ENCODE measurements at places on chromosomes 11 and 22.

DNA sequence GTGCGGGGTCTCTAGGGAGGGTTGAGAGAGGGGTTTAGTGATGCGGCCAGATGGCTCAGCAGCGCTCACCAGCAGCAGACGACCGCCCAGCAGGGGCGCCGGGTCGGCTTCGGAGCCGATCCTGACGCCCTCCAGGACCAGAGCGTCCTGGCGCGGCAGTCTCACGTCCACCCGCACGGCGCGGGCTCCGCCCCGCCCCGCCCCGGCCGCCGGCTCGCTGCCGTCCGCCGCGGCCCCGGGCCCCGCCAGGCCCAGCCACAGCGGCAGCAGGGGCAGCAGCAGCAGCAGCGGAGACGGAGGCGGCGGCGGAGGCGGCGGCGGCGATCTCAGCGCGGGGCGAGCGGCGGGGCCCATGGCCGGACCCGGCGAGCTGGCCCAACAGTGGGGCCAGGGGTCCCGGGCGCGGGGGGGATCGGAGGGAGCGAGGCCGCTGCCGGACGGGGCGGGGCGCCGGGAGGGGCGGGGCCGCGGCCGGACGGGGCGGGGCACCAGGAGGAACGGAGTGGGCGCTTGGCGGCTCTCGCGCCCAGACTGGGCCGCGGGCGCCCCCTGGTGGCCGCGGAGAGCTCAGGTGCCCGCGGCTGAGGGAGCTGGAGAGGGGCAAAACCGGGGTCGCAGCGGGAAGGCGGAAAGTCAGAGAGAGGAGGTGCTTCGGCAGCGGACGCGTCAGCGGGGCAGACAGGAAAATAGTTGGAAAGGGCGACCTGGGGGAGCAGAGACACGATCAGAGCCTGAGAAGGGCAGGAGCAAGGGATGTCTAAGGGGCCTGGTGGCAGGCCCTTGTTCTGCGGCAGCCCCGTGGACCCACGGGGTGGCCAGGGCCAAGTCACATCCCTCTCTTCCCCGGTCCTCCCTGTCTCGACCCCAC is at the start of gene RNF215:
RNF215 (minus strand) TSS at position 452 of the 868 bp plus-strand sequence; CDS start at position 354, 98 bp downstream.
- peak; percentile 62 for DNase-seq

GRCh38 chr11:121427400-121427744 is 24.7 kb upstream of the SORL1 start:
- no peak for DNase-seq

DNA sequence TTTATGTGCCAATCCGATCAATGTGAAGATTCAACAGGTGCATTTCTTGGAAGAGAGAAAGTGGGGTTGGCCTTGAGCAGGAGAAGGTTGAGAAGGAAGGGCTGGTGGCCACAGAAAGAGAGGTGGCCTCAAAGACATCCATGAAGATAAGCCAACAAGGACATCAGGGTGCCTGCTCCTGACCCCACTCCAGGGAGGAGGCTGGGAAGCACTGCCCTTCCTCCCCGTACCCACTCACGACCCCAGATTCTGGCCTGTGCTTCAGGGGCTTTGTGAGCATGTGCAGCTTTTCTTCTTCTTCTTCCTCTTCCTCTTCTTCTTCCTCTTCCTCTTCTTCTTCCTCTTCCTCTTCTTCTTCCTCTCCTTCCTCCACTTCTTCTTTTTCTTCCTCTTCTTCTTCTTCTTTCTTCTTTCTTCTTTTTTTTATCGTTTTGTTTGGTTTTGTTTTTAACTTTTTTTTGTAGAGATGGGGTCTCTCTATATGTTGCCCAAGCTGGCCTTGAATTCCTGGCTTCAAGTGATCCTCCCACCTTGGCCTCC is 30.3 kb downstream of the DKK3 start:
- DNase-seq, result no peak

GRCh38 chr11:123330948-123331347 is 99.1 kb upstream of the GRAMD1B start:
- DNase-seq, result no peak

- DNase-seq, result no peak
Observed at GRCh38 chr22:50446708-50447575, 27.9 kb downstream of the SBF1 start.

GRCh38 chr11:118147502-118147901 is 5.1 kb downstream of the SCN4B start:
- no peak for DNase-seq

GRCh38 chr22:50082961-50083461 is 2.2 kb downstream of the MLC1 start:
- peak; percentile 72 for DNase-seq

DNA sequence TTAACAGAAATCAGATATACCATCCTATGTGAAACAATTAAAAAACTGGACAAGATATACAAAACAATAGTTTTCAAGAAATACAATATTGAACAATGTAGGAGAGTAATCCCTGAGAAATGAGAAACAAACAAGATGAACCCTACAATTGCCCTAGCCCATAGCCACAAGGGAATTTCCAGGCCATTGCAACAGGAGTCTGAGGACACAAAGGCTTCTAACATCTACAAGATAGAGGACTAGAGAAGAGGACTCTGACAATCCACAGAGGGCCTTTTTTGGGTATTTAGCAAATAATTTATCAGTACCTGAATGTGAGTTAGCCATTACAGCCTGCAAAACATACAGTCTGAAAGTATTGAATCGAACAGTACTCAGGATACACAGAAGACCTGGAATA is 251.7 kb downstream of the GRM5 start:
- no peak for DNase-seq

DNA sequence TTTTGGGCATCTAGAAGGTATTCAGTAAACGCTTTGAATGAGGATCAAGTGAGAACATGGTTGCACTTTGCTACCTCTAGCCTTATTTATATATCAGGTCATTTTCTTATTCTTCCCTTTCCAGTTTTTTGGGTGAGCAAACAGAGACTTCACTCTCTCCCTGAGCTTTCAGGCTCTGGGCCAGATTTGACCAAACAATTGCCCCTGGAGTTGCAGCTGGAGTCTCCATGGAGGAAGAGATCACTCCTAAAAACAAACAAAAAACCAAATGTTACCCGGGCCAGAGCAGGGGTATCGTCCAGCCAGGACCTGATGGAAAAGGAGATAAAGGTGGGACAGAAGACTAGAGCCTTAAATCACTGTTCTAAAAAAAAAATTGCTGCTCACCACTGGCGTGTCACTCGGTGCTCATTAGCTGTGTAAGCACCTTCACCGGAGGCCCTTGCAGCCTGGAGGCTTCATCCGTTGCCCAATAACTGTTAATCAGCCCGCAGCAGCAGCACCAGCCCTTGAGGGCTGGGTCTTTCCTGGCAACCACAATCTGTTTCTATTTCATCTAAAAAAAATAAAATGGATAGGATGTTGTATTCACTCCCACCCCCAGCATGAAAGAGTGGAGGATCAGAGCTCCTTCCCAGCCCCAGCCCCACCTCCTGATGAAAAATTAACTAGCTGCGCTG is 125.0 kb downstream of the PKNOX2 start:
- DNase-seq, result no peak

DNA sequence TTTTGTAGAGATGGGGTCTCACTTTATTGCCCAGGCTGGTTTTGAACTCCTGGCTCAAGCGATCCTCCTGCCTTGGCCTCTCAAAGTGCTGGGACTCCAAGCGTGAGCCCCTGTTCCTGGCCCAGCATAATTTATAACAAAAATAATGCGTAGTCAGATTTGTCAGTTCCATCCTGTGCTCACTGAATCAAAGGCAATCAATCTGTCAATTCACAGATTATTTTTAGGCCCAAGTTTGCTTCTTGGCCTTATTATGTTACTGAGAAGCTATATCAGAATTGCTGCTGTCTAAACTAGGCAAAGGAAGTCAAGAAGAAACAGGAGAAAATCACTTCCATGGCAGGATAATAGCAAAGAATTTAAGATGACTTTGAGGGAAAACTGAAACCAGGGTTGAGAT is 8.7 kb downstream of the DLAT start:
- DNase-seq, result no peak

DNA sequence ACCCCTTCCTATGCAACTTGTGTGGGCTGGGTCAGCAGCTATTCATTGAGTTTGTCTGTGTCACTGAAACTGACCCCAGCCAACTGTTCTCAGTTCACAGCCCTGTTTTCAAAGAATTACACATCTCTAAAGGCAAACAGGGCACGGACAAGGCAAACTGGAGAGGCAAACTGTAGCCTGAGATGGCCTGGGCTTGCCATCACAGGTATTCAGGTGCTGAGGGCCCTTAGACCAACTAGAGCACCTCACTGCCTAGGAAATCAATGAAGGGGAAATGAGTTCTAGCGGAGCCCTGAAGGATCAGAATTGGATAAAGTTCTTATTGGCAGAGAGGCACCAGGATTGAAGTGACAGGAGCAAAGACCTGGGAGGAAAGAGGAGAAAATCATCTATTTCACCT is 24.0 kb downstream of the PIK3IP1 start:
- DNase-seq, result no peak

DNA sequence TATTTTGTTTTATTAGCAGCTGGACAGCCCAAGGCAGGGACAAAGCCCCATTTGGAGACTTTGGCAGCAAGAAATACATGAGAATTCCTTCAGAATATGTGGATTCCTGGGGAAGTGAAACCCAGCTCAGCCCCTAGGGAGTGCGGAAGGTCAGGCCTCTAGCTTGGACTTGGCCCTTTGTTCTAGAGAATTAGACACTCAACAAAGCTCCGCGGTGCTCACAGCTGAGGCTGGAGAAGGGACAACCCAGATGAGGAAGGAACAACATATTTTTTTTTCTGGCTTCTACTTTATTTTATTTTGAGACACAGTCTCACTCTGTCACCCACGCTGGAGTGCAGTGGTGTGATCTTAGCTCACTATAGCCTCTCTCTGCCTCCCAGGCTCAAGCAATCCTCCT is 44.7 kb upstream of the SEPTIN5 start:
- no peak for DNase-seq

All from SW480 (cell line).